Activated CD4-positive, alpha-beta T cell treated with anti-CD3 and anti-CD28 coated beads, Interleukin-2, amount 10 ng/mL, durations not matched to agents 24 days and 14 days (primary cell): ENCODE measurements at places on chromosomes 12 and 14. TPM values are rescaled to one million over a fixed set of nuclear protein-coding genes. Genes with fewer than 3 reads are reported as not detected.

DNA sequence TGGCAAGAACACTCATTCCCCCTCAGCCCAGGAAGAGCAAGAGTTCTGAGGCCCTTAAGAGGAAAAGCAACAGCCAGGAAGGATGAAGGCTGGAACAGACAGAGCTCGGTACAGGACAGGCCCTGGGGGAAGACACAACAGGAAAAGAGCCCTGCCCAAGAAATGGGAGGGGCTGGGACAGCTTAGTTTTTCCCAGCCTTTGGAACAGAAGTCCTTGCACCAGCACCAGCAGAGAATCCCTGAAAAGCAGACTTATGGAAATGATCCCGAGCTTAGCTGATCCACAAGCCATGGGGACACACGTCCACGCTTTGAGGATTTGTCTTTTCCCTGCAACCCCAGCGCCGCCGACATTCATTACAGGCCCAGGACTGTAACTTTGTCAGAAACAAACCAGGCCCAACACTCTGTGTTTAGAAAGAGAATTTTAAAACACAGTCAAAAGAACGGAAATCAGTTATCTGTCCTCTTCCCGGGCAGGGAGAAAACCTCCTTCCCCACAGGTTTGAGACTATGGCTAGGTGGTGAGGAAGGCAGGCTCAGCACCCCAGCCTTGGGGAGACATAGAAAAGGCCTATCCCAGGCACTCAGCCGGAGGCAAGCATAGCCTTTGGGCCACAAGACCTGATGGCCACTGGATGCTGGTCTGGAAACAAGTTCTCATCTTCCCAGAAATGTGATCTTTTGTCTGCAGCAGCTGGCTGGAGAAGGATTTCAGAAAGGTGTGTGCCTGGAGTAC, 4.0 kb upstream of the AVIL start:
- DNase-seq: no peak

GRCh38 chr14:91367173-91368171, 50.1 kb downstream of the CCDC88C start:
- DNase-seq: peak; percentile 87

The SMAGP gene
- total RNA-seq: 0.24 and 0.26 TPM in 2 replicates

- DNase-seq: no peak
Observed at GRCh38 chr12:90305379-90305778, 596.7 kb upstream of the ATP2B1 start.

- no peak for DNase-seq
Observed at GRCh38 chr12:127594351-127594970, 672.5 kb upstream of the TMEM132C start.

GRCh38 chr14:102593825-102594137, 1.3 kb downstream of the RCOR1 start:
- DNase-seq: no peak

DNA sequence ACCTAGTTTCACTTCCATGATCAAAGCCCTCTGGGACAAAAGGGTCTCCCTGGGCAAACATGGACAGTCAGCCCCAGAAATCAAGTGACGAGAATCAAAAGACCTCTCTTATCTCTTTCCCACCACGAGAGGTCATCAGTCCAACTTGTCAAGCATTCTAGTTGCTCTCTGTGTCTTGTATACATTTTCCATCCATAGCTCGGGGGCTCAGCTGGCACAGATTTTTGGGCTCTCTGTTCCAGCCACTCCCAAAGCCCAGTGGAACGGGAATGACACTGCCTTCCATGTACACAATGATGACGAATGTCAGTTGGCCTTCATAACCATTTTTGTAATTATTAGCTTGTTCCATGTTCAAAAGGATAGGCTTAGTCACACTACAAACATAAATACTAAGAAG, 29.7 kb downstream of the NOS1 start:
- DNase-seq: no peak

The CLBA1 gene
- 2.4 and 2.5 TPM in 2 replicates for total RNA-seq

DNA sequence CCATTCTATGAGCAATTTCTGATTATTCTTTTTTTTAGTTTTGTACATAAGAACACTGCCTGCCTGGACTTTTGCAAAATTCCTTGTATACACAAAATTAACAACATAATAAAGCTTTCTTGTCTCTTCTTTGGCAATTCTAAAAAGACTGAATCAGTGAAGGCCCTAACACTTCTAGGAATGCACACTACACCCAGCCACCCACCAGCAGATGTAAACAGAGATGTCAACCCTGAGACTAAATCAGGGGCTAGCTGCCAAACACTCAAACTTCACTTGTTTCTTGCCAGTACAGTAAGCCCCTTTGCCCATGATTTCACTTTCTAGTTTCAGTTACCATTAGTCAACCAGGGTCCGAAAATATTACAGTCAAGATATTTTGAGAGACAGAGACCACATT, 15.5 kb downstream of the DCAF5 start:
- no peak for DNase-seq
